ENCODE measurements at places on chromosomes 2 and 18. TPM values are rescaled to one million over a fixed set of nuclear protein-coding genes. Genes with fewer than 3 reads are reported as not detected.

The CACNB4 gene
- polyA plus RNA-seq = 0.29 TPM

The CGREF1 gene
- 4.5 TPM for polyA plus RNA-seq

The ALPP gene
- 0.18 TPM for polyA plus RNA-seq

The ANKRD30BL gene
- not detected for polyA plus RNA-seq

The MC5R gene
- polyA plus RNA-seq = not detected

The TMEM198 gene
- polyA plus RNA-seq = 0.26 TPM

The REG3A gene
- polyA plus RNA-seq = not detected

The CPO gene
- polyA plus RNA-seq = 0.13 TPM

The SKOR2 gene
- polyA plus RNA-seq = not detected

The DLX1 gene
- polyA plus RNA-seq = 2.9 TPM

The AMER3 gene
- polyA plus RNA-seq = not detected

The IL36A gene
- polyA plus RNA-seq = not detected

The CABYR gene
- 15.2 TPM for polyA plus RNA-seq

The PJVK gene
- polyA plus RNA-seq = 3.6 TPM

The ANKRD53 gene
- polyA plus RNA-seq = not detected

The CCDC74A gene
- 11.8 TPM for polyA plus RNA-seq

The GALNT13 gene
- 12.8 TPM for polyA plus RNA-seq

The CRACDL gene
- polyA plus RNA-seq = 0.51 TPM

The G6PC2 gene
- polyA plus RNA-seq = not detected

The SLC11A1 gene
- 0.14 TPM for polyA plus RNA-seq

The KCNF1 gene
- polyA plus RNA-seq = 4.2 TPM

The CD207 gene
- 0.04 TPM for polyA plus RNA-seq

The REG1A gene
- not detected for polyA plus RNA-seq

The CAPG gene
- polyA plus RNA-seq = 53.0 TPM

The M1AP gene
- polyA plus RNA-seq = not detected

The CFAP65 gene
- polyA plus RNA-seq = 0.22 TPM

The RGPD3 gene
- polyA plus RNA-seq = 0.12 TPM

The NYAP2 gene
- 0.01 TPM for polyA plus RNA-seq

The CASP10 gene
- polyA plus RNA-seq = 2.6 TPM

The GCG gene
- not detected for polyA plus RNA-seq

The COBLL1 gene
- 2.6 TPM for polyA plus RNA-seq

The CXCR4 gene
- polyA plus RNA-seq = 0.12 TPM

The GPR155 gene
- polyA plus RNA-seq = 0.86 TPM

The SULT1C2 gene
- 0.20 TPM for polyA plus RNA-seq

The DNAJC10 gene
- polyA plus RNA-seq = 64.1 TPM

The STEAP3 gene
- 30.8 TPM for polyA plus RNA-seq

Data from A549 (cell line).